Airway epithelial cell (primary cell): ENCODE measurements at places on chromosomes 7 and 10. TPM values are rescaled to one million over a fixed set of nuclear protein-coding genes. Genes with fewer than 3 reads are reported as not detected.

C10orf105 gene
- total RNA-seq: 0.14 TPM in 1 of 2 replicates, not detected in the other

NT5C3A gene
- 17.4 and 20.3 TPM in 2 replicates for total RNA-seq

SUN1 gene
- total RNA-seq: 102 and 138 TPM in 2 replicates

TMEM120A gene
- 18.0 and 19.5 TPM in 2 replicates for total RNA-seq

CNNM1 gene
- 0.14 TPM in 1 of 2 replicates, not detected in the other for total RNA-seq

SPDYE2B gene
- total RNA-seq: not detected in 2 replicates

CYP3A5 gene
- total RNA-seq: 1.9 and 3.0 TPM in 2 replicates
